ENCODE measurements at places on chromosomes 16 and 17.

DNA sequence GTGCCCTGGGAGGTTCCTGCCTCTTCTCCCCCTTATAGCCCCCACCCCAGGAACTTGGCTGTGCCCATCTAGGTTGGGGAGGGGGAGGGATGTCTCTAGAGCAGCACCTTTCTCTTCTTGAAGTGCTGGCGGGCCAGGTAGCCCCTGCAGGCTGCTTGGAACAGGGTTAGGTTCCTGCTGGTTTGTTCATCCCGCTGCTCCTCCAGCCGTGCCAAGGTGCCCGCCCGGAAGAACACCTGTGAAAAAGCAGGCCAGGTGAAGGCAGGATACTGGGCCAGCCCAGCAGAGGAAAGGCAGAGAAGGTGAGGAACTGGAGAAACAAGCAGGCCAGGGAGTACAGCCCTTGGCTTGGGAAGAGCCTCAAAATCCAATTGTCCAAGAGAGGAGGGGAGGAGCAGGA lies 56.6 kb downstream of the PIPOX start:
- no peak for DNase-seq

DNA sequence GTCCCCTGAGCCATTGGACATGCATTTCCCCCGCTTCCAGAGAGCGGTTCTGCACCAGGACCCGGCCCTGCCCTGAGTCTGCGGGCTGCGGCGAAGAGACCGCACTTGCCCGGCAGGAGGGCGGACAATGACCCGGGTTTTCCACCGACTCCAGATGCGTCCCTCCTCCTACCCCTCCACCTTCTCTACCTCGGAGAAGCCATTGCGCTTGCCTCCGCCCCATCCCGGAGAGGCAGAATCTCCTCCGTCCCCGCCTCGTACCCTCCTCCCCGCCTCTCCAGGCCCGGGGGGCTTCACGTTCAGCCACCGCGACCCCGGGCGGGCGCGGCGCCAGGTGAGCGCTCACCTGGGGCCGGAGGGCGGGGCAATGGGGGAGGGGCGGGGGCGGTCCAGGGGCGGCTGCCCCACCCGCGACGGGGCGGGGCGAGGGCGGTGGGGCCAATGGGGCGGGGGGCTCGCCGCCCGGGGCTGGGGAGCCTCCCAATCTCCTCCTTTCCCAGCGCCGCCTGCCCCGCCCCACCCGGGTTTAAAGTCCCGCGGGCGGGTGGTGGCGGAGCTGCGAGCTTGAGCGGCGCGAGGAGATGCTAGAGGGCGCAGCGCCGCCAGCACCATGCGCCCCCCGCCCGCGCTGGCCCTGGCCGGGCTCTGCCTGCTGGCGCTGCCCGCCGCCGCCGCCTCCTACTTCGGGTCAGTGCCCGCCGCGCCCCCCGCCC lies at the start of gene WNT9B:
Gene WNT9B (plus strand): TSS at position 555 of the 713 bp plus-strand sequence. CDS start 56 bp downstream, at position 611.
- no peak for DNase-seq

- DNase-seq: no peak
These were observed 2.1 kb downstream of the ZNF750 start for GRCh38 chr17:82837586-82838320.

DNA sequence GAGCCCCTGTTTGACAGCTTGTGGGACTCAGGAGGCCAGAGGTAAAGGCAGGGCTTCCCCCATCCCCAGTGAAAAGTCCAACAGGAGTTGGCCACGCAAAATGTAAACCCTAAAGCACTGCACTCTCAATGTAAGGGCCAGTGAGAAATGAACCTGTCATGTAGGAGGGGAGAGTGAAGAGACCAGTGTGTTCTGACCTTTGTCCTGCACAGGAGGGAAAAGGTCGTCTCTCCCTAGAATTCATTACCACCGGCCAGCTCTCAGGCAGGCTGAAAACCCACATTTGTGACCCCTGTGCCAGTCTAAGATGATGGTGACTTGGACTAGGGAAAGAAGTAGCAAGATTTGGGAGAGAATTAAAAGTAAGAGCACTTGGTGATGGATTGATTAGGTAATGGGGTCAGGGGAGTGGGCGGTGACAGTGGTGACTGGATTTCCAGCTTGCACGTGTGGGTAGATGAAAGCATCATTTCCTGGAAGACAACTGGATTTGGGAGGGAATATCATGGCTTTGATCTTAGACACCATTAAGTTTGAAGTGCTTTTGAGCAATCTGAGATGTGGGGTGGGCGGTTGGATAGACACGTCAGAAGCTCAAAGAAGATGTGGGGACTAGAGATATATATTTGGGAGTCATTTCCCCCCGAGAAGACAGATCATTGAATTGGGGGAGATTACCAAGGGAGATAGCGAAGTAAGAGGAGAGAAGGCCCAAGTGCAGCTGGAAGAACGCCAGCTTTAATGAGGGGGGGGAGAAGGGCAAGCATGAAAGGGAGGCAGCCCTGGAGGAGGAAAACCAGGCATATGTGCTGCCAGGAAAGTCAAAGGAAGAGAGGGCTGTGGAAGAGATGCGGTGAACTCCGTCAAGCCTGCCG lies 119.5 kb downstream of the NTN1 start:
- no peak for DNase-seq

DNA sequence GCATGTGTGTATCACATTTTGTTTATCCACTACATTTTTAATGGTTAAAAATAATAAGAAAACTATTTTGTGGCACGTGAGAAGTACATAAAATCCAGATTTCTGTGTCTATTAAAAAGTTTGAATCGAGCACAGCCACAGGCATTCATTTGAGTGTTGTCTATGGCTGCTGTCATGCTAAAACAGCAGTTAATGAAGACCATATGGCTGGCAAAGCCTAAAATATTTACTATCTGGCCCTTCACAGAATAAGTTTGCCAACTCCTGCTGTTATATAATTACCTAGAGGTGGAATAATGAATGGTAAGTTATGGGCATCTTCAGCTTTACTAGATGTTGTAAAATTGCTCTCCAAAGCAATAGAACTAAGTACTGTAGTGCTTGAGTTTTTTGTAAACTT lies 30.5 kb downstream of the TMEM98 start:
- peak; percentile 44 for DNase-seq

DNA sequence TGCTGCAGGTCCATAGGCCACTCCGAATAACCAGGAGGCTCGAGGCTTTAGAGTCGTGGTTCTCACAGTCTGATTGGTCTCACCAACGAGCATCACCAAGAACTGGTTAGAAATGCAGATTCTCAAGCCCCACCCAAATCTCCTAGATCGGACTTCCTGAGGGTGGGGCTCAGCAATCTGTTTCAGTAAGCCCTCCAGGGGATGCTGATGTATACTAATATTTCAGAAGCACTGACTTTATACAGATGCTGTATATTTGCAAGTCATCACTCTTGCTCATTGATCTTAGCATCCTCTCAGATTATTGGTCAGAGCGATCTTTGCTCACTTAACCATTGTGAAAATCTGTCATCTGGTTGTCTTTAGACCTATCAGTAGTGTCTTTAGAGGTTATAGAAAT lies 4.4 kb upstream of the VAC14 start:
- no peak for DNase-seq

DNA sequence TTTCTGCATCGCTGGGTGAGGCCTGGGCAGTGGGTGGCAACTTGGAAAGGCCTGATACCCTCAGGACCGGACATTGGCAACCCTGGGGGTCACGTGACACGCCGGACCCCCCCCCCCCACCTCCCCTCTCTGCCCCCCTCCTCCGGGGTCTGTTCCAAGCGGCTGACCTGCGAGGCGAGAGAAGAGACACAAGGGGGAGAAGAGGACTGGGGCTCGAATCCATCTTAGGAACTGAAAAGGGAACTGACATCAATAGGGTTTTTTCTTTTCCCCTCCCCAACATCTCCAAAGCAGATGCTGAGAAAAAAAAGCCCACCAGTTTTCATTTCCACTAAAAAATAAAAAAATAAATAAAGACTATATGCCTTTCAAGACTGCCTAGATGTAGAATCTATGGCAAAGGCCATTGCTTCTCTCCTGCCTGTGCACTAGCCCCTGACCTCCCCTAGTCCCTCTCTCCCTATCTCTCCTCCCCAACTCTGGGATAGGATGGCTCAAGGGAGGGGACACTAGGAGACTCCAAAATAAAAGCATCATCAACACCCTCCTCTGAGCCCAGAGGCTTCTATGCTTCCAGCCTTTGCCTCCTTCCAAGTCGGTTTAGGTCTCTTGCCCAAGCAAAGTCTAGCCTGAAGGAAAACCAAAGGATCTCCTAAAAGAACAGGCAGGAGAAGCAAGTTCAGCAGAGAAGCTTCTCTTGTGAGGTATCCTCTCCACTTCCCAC lies 7.7 kb upstream of the HOXB2 start:
- DNase-seq: no peak

DNA sequence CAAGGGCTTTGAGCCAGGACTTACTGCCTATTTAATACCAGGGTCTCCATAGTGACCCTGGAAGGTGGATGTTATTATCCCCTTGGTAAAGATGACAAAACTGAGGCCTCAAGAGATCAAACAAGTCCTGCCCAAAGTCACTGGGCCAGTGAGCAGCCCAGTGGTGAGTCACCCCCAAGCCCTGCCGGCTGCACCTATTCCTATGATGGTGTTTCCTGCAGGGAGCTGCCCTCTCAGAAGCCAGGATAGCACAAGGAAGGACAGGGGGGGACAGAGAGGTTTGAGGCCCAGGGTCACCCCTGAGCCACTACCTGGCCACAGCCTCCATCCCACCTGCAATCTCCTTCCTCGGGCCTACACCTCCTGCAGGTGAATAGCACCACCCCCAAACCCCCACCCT lies 90.9 kb downstream of the SDK2 start:
- DNase-seq: no peak

DNA sequence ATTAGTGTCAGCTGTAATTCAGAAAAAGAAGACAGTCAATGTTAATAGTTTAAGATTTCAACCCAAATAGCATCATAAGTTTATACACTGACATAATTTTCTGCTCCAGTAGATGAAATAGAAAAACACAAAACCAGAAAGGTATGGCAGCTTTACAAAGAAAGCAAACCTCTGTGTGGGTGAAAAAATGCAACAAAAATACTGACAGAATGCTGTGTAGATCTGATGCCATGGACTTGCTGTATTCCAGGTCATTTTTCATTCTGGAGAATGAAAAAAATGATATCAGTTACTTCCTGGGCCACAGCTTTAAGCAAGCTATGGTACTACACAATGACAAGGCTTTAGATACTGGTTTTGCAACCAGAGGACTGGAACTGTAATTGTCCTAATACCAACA lies 116.0 kb downstream of the MAP2K4 start:
- DNase-seq: no peak

GRCh38 chr16:85673529-85674417 lies 15.0 kb downstream of the GINS2 start:
- peak; percentile 94 for DNase-seq

- no peak for DNase-seq
These were observed 223.9 kb downstream of the WWOX start for GRCh38 chr16:78323315-78323714.

DNA sequence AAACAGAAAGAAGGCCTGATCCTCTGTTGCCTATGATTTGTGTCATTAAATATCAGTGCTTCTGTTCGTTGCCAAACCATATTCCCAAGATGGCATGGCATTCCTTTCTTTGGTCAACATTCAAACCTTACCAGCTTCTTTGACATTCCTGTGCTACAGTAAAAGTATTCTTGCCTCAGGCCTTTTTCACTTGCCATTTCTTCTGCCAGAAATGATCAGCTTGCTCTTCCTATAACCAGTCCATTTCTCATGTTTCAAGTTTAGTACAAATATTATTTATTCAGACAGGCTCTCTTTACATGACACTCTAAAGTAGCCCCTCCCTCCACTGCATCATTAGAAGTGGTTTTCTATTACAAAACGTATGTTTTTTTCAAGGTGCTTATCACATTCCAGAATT lies 278.3 kb downstream of the KCNJ2 start:
- no peak for DNase-seq

GRCh38 chr17:48990882-48991357 lies 6.3 kb upstream of the IGF2BP1 start:
- no peak for DNase-seq

DNA sequence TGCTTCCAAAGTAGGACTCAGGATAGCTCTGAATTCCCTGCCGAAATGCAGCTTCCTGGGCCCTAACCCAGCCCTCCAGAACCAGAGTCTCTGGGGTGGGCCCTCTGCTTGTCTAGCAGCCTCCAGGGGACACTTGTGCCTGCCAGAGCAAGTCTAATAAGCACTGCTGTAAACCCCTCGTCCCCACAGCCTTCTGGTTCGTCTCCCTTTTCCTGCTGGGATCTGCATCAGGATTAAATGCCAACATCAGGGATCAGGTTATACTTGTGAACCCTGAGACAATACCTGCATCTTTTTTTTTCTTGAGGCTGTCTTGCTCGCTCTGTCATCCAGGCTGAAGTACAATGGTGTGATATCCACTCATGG lies 282.0 kb downstream of the SEC14L1 start:
- DNase-seq: peak; percentile 53

GRCh38 chr17:33531311-33531710 lies 238.2 kb upstream of the ASIC2 start:
- DNase-seq: no peak

DNA sequence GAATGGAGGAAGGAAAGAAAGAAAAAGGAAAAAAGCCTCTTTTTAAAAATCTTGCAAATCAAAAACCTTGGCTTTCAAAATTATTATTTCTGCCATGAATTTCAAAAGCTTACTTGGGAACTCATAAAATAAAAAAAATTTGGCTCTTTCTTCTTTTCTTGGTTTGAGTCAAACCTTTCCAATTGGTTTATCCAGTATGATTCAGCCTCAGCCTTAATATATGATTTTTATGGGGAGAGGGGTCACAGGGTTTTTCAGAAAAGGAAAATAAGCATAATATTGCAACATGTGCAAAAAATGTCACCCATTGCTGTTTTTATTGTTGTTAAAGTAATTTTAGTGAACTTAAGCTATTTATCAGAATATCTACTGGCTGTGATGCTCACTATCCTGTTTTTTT lies 31.2 kb upstream of the HAPSTR1 start:
- no peak for DNase-seq

DNA sequence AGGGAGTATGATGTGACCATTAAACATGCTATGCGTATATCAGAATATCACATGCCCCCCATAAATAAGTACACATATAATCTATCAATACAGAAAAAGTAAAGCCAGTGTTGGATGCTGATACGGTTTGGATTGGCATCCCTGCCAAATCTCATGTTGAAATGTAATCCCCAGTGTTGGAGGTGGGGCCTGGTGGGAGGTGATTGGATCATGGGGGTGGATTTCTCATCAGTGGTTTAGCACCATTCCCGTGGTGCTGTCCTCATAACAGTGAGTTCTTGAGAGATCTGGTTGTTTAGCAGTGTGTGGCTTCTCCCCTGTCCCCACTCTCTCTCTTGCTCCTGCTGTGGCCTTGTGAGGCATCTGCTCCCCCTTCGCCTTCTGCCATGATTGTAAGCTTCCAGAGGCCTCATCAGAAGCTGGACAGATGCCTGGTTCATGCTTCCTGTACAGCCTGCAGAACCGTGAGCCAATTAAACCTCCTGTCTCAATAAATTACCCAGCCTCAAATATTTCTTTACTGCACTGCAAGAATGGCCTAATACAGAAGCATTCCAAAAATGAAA lies 88.9 kb downstream of the AATF start:
- DNase-seq: no peak

- no peak for DNase-seq
These were observed at the start of gene CCL5 for GRCh38 chr17:35879773-35880654. CCL5 (minus strand) TSS chr17:35880360.

DNA sequence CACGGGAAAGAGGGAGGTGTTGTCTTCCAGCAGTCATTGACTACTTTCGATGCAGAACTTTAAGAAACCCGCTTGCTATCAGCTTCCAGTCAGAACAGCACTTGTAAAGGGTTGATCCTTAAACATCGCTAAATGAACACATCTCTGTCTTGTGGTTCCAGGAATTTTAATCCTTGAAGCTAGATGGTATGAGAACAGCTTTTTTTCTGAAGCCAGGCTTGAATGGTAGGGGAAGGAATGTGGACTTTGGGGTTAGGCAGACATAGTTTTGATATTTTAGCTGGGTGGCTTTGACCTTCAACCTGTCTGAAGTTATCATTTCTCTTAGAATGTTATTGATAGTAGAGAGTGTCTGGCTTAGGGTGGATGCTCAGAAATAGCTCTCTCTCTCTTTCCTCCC lies 81.1 kb downstream of the RGS9 start:
- no peak for DNase-seq

All from NCI-H1694 treated with DMSO at 0.1 percent for 48 hours (cell line).